Endothelial cell of umbilical vein (primary cell): ENCODE measurements at places on chromosomes 6 and 20. TPM values are rescaled to one million over a fixed set of nuclear protein-coding genes. Genes with fewer than 3 reads are reported as not detected.

DNA sequence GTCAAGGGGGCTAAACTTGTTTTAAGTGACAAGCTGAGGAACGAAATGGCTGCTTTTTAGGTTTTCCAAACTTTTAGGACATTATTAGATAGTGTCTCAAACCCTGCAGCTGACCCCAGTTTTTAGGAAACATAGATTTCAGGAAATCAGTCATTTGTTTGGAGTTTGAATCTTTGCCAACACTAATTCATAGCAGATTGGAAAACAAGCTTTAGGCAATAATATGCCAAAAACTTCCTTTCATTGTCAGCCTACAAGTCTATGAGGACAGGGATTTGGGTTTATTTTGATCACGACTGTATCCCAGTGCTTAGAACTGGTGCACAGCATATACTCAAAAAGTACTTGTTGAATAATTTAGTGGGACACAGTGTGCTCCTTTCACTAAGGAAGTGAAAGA is 123.2 kb downstream of the TINAG start:
- peaks cover 10% of the 10 kb centered on the region for H3K4me1 ChIP-seq
- H3K27ac ChIP-seq: no peak overlapping the region
- H3K36me3 ChIP-seq: no peaks in the 10 kb centered on the region
- peak; percentile 73 for DNase-seq

Gene LIN28B
- not detected in 2 replicates for total RNA-seq

DNA sequence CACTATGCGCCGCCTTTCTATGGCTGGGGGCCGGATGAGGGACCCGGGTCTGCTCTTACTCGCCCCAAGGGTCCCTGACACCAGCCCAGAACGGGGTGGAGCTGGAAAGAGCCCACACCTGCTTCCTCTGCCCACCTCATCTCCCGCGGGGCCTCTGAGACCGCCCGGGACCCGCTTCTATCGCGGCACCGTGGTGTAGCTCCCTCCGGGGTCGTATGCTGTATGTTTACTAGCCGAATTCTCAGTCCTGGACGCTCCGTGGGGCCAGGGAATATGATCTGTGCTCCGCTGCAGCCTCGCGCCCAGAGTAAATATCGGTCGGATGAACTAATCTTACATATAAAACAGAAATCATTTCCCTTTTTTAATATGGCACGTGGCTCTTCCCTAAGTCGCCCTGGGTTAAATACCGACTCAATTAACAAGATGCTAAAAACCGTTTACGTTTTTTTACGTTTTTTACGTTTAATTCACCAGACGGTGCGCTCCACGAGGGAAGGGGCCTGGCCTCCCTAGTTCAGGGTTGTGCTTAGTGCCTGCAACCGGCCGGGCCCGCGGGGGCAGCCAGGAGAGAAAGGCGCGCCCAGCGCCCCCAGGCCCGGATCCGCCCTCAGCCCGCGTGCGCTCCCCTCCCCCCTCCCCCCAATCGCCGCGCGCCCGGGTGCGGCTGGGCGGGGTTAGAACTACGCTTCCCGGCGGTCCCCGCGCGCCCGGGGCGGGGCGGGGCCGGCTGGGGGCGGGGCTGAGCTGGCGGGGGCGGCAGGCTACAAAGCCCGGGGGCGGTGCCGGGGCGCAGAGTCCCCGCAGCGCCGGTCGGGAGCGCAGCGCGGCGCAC is at the start of gene RBM38:
Gene RBM38, plus strand, starts transcription at position 793 of the 835 bp plus-strand sequence. CDS start 186 bp downstream, outside the sequence.
- no peaks in the 10 kb centered on the region for H3K27me3 ChIP-seq
- peak within 1 kb of the TSS; percentile 16 for H3K27ac ChIP-seq
- peak; percentile 56 for DNase-seq
- peaks cover 21% of the 10 kb centered on the region for H3K4me1 ChIP-seq
- H3K4me3 ChIP-seq: peak within 1 kb of the TSS; percentile 84

Gene PNPLA1
- not detected in 2 replicates for total RNA-seq

GRCh38 chr6:89987830-89988229 is 93.6 kb downstream of the GJA10 start:
- H3K4me3 ChIP-seq: no peak overlapping the region
- no peak overlapping the region for H3K27ac ChIP-seq
- H3K27me3 ChIP-seq: no peaks in the 10 kb centered on the region
- no peaks in the 10 kb centered on the region for H3K4me1 ChIP-seq

DNA sequence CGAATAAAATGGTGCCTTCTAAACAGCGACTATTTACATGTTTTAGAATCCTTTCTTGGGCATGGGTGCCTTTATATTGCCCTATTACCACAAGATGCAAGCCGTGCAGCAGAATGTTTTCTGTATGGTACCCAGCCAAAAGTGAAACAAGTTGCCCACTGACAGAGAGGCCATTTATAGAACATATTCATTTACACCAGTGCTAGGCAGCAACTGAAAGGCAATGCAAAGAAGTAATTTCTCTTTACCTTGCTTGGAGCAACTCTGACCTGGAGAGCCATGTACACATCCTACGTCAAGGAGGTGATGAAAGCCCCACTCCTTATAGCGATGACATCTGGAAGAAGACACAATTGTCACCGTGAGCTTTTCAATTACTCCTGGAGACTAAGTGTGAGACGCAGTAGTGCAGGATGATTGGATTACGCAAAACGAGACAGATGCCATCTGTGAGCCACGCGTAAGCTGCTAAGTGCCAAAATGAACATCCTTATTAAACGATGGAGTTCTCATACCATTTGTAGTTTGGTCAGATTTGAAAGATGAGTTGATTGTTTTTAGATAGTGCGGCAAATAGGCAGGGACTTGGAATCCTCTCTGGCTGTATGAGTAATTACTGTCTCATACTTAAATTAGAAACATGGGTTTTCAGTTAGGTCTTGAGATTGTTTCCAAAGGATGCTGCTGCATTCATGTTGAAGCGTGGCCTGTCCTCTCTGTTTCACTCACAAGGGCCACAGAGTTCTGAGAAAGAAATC is at the start of gene TMEM244:
Gene TMEM244, minus strand, starts transcription at position 408 of the 758 bp plus-strand sequence. Its CDS starts 127 bp downstream, at position 281.
- no peak within 1 kb of the TSS for H3K27ac ChIP-seq
- DNase-seq: no peak
- H3K4me3 ChIP-seq: no peak within 1 kb of the TSS
- no peaks in the 10 kb centered on the region for H3K27me3 ChIP-seq
- H3K4me1 ChIP-seq: no peaks in the 10 kb centered on the region

GRCh38 chr6:17949168-17949567 is 38.3 kb downstream of the KIF13A start:
- H3K27me3 ChIP-seq: no peaks in the 10 kb centered on the region
- DNase-seq: no peak
- H3K4me1 ChIP-seq: peaks cover 7% of the 10 kb centered on the region
- no peaks in the 10 kb centered on the region for H3K36me3 ChIP-seq
- no peak overlapping the region for H3K27ac ChIP-seq

Gene KHDC1L
- total RNA-seq: not detected in 2 replicates

Gene CPXM1
- 9.3 and 20.3 TPM in 2 replicates for total RNA-seq

Gene CNBD2
- total RNA-seq: 4.9 and 5.3 TPM in 2 replicates

Gene DUSP15
- total RNA-seq: 0.62 TPM in 1 of 2 replicates, not detected in the other

DNA sequence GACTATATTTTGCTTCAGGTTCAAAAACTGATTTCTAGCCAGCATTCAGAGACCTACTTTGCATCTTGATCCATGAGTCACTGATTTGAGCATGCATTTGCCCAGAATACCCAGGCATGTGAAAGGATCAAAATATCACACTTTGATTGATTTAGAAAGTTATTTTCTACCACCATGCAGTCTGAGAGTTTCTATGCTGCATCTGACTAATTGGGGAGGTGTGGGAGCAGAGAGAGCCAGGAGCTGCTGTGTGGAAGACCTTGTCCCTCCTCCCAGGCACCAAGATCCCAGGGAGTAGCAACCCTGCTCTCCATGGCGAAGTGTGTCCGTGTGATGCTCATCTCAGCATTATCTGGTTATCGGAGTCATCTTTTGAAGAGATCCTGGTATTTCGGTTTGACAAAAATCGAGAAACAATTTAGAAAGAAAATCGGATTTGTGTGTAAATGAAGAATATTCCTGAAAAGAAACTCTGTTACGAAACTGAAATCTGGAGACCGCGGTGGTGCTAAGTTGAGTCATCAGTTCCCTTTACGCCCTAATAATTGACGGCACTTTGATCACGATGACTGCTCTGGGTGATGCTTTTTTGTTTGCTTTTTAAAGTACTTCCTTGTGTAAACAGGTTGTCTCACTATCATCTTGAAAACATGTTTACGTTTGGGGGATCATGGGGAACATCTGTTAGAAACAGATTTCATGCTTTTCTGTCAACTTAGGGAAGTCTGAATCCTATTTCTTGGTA is 193.4 kb downstream of the BACH2 start:
- H3K4me1 ChIP-seq: no peaks in the 10 kb centered on the region
- H3K27me3 ChIP-seq: no peaks in the 10 kb centered on the region
- DNase-seq: no peak
- H3K4me3 ChIP-seq: no peak overlapping the region
- no peaks in the 10 kb centered on the region for H3K36me3 ChIP-seq
- no peak overlapping the region for H3K27ac ChIP-seq

- H3K27ac ChIP-seq: no peak overlapping the region
- H3K4me3 ChIP-seq: no peak overlapping the region
- H3K27me3 ChIP-seq: peaks cover 1% of the 10 kb centered on the region
- H3K36me3 ChIP-seq: no peaks in the 10 kb centered on the region
- H3K4me1 ChIP-seq: no peaks in the 10 kb centered on the region
Measured at GRCh38 chr6:87807475-87807874, 105.4 kb upstream of the AKIRIN2 start.

- no peaks in the 10 kb centered on the region for H3K36me3 ChIP-seq
- no peak for DNase-seq
- no peak overlapping the region for H3K27ac ChIP-seq
- H3K27me3 ChIP-seq: peaks cover 2% of the 10 kb centered on the region
- no peaks in the 10 kb centered on the region for H3K4me1 ChIP-seq
Measured at GRCh38 chr6:73028124-73028766, 197.1 kb downstream of the KHDC1L start.

GRCh38 chr20:15702161-15702560 is 871.1 kb downstream of the KIF16B start:
- no peak overlapping the region for H3K4me3 ChIP-seq
- no peak overlapping the region for H3K27ac ChIP-seq
- no peaks in the 10 kb centered on the region for H3K27me3 ChIP-seq
- no peak for DNase-seq
- H3K4me1 ChIP-seq: peaks cover 23% of the 10 kb centered on the region

GRCh38 chr6:4210629-4211419 is 75.4 kb upstream of the ECI2 start:
- H3K4me1 ChIP-seq: no peaks in the 10 kb centered on the region
- no peak overlapping the region for H3K4me3 ChIP-seq
- H3K36me3 ChIP-seq: no peaks in the 10 kb centered on the region
- H3K27me3 ChIP-seq: peaks cover 3% of the 10 kb centered on the region

- no peak overlapping the region for H3K4me3 ChIP-seq
- DNase-seq: no peak
- no peaks in the 10 kb centered on the region for H3K27me3 ChIP-seq
- peaks cover 10% of the 10 kb centered on the region for H3K4me1 ChIP-seq
- no peaks in the 10 kb centered on the region for H3K36me3 ChIP-seq
Measured at GRCh38 chr6:36033935-36034334, 6.3 kb downstream of the MAPK14 start.

Gene CPNE5
- total RNA-seq: 18.8 and 32.1 TPM in 2 replicates

Gene ASIP
- total RNA-seq: not detected in 2 replicates

DNA sequence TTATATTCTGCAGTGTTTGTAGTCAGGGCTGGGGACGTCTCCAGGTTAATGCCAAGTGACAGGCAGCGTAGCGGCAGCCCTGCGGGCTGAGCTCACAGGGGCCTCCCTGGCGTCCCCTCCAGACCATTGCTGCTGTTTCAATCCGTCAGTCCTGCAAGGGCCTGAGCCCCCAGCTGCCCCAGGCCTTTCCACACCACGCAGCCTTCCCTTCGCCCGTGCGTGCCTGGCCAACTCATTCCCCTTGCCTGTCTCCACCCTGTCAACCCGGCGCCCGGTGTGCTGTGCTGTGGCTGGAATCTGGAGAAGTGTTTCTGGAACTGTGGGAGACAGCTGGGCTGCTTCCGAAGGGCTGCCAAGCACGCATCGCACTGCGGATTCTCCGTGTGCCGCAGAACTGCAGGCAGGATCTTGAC is 11.9 kb downstream of the BHLHE23 start:
- no peak overlapping the region for H3K27ac ChIP-seq
- no peaks in the 10 kb centered on the region for H3K4me1 ChIP-seq
- no peaks in the 10 kb centered on the region for H3K36me3 ChIP-seq
- H3K4me3 ChIP-seq: no peak overlapping the region
- no peaks in the 10 kb centered on the region for H3K27me3 ChIP-seq

GRCh38 chr20:20212675-20213096 is 155.2 kb upstream of the INSM1 start:
- no peaks in the 10 kb centered on the region for H3K4me1 ChIP-seq
- no peak overlapping the region for H3K27ac ChIP-seq
- no peak for DNase-seq
- no peak overlapping the region for H3K4me3 ChIP-seq

GRCh38 chr6:156378853-156379252 is 398.3 kb upstream of the ARID1B start:
- no peak overlapping the region for H3K27ac ChIP-seq
- no peak overlapping the region for H3K4me3 ChIP-seq
- no peaks in the 10 kb centered on the region for H3K4me1 ChIP-seq
- H3K36me3 ChIP-seq: no peaks in the 10 kb centered on the region
- peaks cover 1% of the 10 kb centered on the region for H3K27me3 ChIP-seq

Gene SCRT2
- total RNA-seq: not detected in 2 replicates

- H3K36me3 ChIP-seq: no peaks in the 10 kb centered on the region
- DNase-seq: no peak
- no peaks in the 10 kb centered on the region for H3K27me3 ChIP-seq
- H3K4me3 ChIP-seq: no peak overlapping the region
- H3K4me1 ChIP-seq: no peaks in the 10 kb centered on the region
Measured at GRCh38 chr6:44534291-44534690, 146.8 kb downstream of the CDC5L start.

DNA sequence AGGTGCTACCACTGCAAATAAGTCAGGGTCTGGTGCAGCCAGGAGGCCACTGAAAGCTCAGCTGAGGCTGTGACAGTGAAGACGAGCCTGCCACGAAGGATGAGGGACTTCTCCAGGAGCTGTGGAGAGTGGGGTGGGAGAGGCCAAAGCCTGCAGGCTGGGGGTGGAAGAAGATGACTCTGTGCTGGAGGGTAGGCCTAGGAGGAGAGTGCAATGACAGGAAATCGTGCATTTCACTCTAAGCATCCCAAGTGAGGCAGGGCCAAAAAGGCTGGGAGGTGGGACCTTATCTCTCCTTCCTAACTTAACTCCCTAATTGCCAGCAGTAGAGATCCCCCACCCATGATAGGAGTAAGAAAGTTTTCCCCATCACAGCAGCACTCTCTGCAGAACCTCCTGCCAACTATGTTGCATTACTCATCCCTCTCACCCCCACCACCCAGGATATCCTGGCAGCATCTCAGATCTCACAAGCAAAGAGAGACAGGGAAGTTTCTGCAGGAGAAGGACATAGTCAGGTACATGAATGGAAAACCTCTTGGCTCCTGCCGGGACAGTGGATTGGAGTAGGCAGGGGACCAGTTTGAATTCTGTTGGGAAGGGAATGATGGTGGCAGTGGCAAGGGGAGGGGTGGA is 466.2 kb downstream of the CDH26 start:
- H3K4me3 ChIP-seq: no peak overlapping the region
- H3K36me3 ChIP-seq: no peaks in the 10 kb centered on the region
- H3K4me1 ChIP-seq: no peaks in the 10 kb centered on the region
- DNase-seq: no peak

Gene PERP
- 27.4 and 30.2 TPM in 2 replicates for total RNA-seq

Gene RBM24
- total RNA-seq: 6.0 and 6.7 TPM in 2 replicates
